ENCODE measurements at places on chromosomes 12 and 14. TPM values are rescaled to one million over a fixed set of nuclear protein-coding genes. Genes with fewer than 3 reads are reported as not detected.

Gene PLEKHG7
- total RNA-seq: 0.60 TPM

Gene ST8SIA1
- total RNA-seq: 7.6 TPM

DNA sequence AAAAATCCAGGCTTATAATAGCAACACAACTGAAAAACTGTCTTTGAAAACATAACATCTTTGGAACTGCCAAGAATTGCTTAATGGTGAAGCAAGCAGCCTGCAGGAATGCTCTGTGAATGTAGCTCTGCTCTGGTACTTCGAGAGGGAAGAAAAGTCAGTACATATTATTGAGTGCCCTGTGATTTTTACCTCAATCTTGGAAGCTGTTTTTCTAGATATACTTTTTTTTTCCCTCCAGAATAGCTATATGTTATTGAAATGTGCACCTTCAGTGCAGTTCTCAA lies 508.1 kb downstream of the PCNX1 start:
- H3K4me3 ChIP-seq: no peak overlapping the region
- H3K4me1 ChIP-seq: peaks cover 6% of the 10 kb centered on the region
- DNase-seq: no peak
- H3K27ac ChIP-seq: no peak overlapping the region
- no peaks in the 10 kb centered on the region for H3K36me3 ChIP-seq

- no peak overlapping the region for H3K4me3 ChIP-seq
- peaks cover 5% of the 10 kb centered on the region for H3K4me1 ChIP-seq
- DNase-seq: no peak
- H3K36me3 ChIP-seq: no peaks in the 10 kb centered on the region
Observed at GRCh38 chr14:95163132-95163531, 5.8 kb upstream of the DICER1 start.

DNA sequence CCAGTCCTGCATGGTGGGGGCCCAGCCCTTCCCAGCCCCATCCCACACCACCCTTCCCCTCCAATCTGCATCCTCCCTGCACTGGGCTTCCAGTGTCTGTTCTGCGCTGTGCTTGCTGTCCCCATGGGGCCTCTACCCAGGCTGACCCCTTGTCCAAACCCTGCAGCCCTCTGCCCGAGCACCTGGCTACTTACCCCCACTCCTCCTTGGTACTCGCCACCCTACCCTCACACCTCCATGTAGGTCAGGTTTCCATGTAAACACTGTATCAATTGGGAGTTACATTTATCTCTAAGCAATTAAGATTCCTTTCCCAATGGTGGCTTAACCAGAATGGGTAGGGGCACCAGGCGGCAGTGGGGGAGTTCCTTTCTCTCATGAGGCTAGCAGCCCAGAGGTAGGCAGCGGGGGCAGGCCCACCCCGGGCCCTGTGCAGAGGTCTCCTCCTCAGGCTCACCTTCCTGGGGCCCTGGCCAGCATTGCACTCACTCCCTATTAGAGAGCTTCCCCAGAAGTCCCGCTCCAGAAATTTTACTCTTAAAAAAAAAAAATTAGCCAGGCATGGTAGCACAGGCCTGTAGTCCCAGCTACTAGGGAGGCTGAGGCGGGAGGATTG lies 76.6 kb upstream of the CCND2 start:
- H3K27me3 ChIP-seq: peaks cover 4% of the 10 kb centered on the region
- no peaks in the 10 kb centered on the region for H3K36me3 ChIP-seq
- H3K4me1 ChIP-seq: peaks cover 2% of the 10 kb centered on the region
- H3K27ac ChIP-seq: no peak overlapping the region
- H3K4me3 ChIP-seq: no peak overlapping the region
